SHP77 treated with DMSO at 0.1 percent for 48 hours (cell line): ENCODE measurements at places on chromosomes 5 and 9.

DNA sequence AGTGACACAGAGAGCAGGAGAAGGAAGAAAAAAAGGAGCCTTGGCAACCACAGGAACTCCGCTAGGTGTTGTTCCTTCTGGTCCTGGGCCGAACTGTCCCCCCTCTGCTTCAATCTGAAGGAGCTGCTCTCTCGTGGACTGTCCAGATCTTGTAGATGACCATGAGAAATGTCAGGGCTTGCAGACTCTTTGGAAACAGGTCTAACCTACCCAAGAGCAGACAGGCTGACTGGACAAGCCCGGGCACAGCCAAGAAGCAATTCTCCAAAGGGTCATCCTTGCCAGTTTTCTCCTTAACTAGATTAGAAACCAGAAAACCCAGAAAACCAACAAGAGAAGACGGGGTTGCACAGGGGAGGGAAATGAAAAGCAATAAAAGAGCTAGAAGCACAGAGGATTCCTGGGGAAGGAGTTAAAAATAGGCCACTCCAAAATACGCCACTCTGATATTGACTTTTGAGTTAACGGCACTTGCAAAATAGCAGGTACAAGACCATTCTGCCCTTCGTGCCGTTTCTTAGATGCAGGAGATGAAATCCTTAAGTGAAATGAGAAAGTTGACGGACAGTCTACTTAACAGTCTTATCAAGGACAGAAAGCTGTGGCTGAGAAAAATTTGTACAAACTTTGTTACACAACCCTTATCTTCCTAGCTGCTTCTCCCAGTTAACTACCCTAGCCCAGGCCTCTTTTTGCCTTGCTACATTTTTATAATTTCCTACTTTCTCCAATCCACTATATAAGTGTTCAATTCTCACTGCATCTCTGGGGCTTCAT, 5.8 kb downstream of the GCNT4 start:
- DNase-seq: no peak

DNA sequence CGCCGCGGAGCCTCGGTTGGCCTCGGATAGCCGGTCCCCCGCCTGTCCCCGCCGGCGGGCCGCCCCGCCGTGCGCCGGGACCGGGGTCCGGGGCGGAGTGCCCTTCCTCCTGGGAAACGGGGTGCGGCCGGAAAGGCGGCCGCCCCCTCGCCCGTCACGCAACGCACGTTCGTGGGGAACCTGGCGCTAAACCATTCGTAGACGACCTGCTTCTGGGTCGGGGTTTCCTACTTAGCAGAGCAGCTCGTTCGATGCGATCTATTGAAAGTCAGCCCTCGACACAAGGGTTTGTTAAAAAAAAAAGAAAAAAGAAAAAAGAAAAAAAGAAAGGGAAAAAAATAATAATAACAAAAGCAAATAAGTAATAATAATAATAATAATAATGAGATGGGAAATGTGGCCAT, 112.8 kb downstream of the GCNT1 start:
- no peak for DNase-seq

- DNase-seq: no peak
Observed at GRCh38 chr9:76067696-76068095, 177.2 kb downstream of the PCSK5 start.

DNA sequence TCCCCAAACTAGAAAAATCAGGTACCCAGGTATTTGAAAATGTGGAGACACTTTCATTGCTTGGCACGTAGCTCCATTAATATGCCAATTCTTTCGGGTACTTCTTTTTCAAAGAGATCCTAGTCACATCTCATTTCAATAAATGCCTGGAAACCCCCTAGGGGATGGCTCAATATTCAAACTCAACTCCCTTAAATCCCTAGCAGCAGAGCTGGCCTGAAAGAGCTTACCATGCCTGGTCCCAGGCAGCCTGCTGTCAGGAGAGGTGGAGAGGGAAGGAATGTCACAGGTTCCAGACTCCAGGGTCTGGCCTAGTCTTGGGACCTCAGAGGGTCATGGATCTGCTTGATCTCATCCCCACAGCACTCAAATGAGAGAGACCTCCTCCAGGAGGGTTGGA, 187.1 kb downstream of the SPOCK1 start:
- DNase-seq: no peak

DNA sequence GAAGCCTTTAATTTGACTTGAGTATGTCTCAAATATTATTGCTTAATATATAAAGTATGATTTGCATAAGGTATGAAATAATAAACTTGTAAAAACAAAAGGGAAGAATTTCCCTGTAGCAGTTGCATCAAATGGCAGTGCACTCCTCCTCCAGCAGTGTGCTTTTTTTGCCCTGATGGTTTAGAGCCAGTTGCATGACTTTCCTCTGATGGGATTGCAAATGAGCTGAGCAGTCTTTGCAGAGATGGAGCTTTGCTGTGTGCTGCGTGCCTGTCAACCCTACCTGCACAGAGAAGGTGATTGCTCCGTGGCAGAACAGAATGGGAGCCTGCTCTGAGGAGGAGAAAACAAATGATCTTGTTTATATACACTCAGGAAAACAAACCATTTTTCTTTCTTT, 22.7 kb upstream of the CATSPER3 start:
- no peak for DNase-seq
